ENCODE measurements at places on chromosomes 1 and 21.

GRCh38 chr1:181676269-181676668 is 193.0 kb downstream of the CACNA1E start:
- DNase-seq, result peak; percentile 63

- DNase-seq, result no peak
Observed at GRCh38 chr1:90074970-90075391, 80.1 kb downstream of the ZNF326 start.

- no peak for DNase-seq
Observed at GRCh38 chr21:25328736-25329135, 278.5 kb downstream of the MRPL39 start.

DNA sequence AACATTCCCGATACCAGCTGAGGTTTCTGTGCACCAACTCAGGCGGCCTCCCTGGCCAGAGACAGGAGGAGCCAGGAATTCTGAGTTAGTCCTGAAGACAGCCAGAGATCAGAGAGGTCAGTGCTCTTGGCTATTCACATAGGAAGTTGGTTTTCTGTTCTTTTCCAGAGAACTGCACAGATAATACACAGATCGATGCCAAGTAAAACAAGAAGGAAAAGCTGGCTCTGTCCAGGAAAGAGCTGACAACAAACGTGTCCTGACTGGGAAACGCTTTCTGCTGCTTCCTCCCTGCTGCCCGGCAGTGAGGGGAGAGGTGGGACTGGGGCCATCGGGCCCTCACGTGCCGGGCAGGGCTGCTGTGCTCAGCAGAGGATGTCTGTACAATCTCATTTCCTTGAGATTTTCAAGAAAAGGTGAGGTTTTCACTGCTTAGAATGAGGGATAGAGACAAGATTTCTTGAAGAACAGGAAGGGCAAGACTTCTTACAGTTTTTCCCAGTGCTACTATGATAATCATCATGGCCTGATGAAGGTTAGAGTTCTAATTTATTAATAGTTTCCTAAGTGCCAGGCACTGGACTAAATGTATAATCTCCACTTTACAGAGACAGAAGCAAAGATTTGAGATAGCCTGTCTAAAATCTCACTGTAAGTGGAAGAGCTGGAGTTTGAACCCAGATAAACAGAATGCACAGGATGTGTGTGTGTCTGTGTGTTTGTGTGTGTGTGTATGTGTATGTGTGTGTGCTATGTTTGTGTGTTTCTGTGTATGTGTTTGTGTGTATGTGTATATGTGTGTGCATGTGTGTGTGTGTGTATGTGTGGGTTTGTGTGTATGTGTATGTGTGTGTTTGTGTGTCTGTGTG is 211.0 kb upstream of the RAB4A start:
- no peak for DNase-seq

- DNase-seq, result no peak
Observed at GRCh38 chr1:243742819-243743218, 107.2 kb downstream of the AKT3 start.

GRCh38 chr1:219788091-219788490 is 140.3 kb downstream of the SLC30A10 start:
- no peak for DNase-seq

- DNase-seq, result peak; percentile 45
Observed at GRCh38 chr1:35564884-35565741, 7.5 kb downstream of the NCDN start.

- DNase-seq, result no peak
Observed at GRCh38 chr1:92186081-92186480, 31.6 kb upstream of the C1orf146 start.

GRCh38 chr1:94280541-94280940 is 43.2 kb upstream of the ARHGAP29 start:
- no peak for DNase-seq

DNA sequence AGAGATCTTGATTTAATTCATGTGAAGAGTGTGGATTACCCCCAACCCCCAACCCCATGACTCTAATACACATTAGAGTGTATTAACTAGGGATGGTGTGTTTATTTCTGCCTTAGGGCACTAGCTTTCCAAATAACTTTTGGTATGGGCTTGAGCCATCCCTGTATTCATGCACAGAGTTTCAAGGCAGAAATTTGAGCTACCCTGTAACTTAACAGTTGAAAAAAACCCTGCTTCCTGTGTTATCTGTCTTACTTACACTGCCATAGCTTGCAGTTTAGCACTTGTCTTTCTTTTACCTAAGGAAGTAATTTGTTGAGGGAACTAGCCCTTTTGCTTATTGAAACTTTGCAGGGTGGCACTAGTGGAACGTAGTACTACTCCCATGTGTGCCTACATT is 6.3 kb downstream of the SRSF11 start:
- no peak for DNase-seq

- DNase-seq, result peak; percentile 37
Observed at GRCh38 chr1:41504114-41505035, 19.9 kb upstream of the EDN2 start.

DNA sequence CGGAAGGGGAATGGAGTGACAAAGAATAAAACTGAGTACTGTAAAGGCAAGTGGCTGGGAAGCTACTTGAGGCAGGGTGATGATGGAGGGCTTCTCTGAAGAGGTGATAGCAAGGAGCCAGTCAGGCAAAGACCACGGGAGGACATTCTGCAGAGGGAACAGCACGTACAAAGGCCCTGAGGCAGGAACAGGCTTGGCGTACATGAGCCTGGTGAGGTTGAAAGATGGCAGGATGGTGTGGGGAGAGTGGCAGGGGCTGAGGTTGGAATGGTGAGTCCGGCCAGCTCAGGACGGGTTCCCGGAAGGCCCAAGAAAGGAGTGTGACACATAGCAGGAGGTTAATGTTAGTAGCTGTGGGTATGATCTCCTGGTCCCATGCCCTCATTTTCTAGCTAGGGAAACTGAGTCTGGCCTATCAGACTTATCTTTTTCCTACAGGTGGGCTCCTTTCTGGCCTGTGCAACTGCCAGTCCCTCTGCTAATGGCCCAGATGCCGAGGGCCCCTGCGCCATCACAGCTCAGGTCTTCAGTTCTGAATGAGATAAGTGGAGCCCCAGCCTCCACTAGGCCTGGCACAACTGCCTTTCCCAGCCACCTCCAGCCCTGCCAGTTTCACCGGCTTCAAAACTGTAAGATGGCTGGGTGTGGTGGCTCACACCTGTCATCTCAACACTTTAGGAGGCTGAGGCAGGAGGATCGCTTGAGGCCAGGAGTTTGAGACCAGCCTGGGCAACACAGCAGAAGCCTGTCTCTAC is 87.0 kb downstream of the VWA5B1 start:
- DNase-seq, result no peak

- no peak for DNase-seq
Observed at GRCh38 chr21:32889596-32889995, 118.0 kb upstream of the PAXBP1 start.

DNA sequence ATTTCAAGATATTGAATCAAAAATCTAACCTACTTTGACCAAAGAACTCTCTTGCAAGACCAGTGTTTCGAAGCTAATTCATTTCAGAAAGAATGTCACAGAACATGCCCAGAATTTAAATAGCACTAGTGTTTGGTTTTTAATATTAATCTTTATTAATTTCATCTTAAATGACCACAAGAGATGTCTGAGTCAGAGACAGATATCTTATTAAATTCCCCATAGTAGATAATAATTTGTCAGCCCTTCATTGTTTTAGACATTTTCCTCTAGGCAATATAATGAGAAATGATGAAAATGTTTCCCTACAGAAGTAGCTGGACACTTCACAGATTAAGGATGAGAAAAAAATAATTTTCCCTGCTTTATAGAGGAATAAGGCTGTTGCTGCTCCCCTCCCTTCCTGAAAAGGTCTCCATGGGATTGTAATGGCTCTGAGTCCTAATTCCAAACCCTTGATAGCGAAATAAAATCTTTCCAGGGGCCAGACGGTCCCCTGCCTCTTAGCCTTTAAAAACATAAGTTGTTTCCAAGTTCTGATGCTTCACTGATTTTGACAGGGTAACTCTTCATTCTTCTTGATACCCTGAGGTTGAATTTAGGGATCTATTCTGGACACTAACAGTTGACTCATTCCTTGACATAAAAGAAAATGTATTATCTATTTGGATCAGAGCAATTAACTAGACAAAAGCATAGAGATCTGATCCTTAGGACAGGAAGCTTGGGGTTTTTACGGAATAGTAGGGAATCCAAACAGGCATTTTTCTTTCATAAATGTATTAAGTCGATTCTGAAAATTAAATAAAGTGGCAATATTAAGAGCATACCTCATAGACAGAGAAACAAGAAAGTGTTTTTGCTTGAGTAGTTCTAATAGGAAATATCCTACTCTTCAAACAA is 820.8 kb downstream of the BRINP3 start:
- no peak for DNase-seq

- no peak for DNase-seq
Observed at GRCh38 chr1:221765527-221765926, 23.6 kb upstream of the DUSP10 start.

DNA sequence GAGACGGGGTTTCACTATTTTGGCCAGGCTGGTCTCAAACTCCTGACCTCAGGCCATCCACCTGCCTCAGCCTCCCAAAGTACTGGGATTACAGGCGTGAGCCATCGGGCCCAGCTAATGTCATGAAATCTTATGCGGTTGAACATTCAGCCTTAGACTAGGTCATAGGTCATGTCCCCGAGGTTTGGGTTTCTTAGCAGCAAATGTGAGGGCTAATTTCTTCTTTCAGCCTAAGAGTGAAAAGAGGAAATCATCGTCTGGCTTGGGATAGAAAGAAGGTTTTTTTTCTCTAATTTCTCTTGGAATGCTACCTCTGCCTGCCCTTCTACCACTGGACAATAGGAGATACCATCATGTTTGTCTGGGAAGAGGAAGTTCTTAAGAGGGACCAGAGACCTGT is 18.0 kb upstream of the PIK3CD start:
- no peak for DNase-seq

GRCh38 chr21:31991356-31992331 is 118.8 kb downstream of the HUNK start:
- peak; percentile 63 for DNase-seq

DNA sequence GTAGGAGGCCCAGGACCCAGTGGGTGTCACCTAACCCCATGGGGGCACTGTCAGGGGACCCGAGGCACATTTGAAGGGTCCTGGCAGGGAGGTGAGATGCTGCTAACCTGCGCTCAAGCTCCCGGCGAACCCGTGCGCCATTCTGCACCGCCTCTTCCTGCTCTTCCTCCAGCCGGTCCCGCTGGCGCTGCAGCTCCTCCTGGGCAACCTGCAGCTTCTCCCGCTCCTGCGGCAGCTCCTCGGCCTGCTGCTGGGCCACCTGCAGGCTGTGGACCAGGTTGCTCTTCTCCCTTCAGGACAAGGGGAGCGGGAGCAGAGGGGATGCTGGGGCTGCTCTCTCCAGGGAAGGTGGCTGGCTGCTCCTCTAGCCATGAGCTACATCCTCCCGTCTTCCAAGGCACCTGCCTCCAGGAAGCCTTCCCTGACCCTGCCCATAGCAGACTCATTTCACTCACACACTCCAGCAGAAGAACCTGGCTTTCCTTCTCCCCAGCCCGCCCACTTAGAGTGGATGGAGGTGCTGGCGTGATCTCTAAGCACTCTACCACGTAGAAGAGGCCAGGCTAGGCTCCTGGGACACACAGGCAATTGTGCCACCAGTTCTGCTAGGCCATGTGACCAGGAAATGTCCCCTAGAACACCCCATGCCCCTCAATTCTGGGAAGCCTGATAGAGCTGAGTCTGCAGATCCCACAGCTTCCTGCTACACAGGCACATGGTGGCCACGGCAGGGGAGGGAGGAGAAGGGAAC is 15.2 kb upstream of the NBPF1 start:
- peak; percentile 66 for DNase-seq

- DNase-seq, result no peak
Observed at GRCh38 chr21:38434913-38435533, 63.3 kb downstream of the ERG start.

GRCh38 chr1:117599286-117600221 is 6.3 kb upstream of the TENT5C start:
- no peak for DNase-seq

DNA sequence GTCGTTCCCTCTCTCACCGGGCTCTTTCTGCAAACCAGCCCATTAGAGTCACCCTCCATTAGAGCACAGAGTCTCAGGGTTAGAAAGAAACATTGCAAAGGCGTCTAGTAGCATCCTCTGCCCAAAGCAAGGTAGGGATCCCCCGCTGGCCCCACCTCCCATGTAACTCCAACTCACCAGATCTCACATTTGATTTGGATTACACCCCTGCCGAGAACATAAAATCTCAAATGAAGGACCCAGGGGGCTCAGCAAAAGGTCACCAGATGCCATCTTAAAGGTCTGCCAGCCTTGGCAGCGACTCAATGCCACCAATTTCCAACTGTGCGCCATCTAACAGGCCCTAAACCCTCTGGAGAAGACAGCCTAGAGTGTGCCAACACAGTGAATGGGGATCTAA is 14.1 kb downstream of the C1orf87 start:
- no peak for DNase-seq

DNA sequence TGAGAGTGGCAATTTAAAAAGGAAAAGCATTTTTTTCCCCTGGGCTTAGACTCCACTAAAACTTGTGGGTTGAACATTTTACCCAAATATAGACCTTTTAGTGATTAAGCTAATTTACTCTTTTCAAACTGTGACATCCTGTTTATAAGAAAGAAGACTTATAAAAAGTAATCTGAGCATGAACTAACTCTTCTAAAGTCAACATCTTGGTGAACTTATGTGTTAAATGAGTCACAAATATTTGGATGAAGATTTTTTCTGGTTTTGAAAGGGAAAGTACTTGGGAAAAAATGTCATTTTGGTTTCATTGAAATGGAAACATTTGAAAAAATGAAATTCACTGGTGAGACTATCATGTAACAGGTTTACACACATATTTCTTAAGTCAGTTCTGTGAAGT is 109.8 kb downstream of the KCNK2 start:
- DNase-seq, result no peak

- peak; percentile 93 for DNase-seq
Observed at GRCh38 chr1:226569879-226570547, 21.4 kb downstream of the STUM start.

GRCh38 chr1:168772428-168773060 is 43.5 kb upstream of the DPT start:
- DNase-seq, result no peak

- no peak for DNase-seq
Observed at GRCh38 chr1:30754684-30755171, 2.8 kb downstream of the LAPTM5 start.

DNA sequence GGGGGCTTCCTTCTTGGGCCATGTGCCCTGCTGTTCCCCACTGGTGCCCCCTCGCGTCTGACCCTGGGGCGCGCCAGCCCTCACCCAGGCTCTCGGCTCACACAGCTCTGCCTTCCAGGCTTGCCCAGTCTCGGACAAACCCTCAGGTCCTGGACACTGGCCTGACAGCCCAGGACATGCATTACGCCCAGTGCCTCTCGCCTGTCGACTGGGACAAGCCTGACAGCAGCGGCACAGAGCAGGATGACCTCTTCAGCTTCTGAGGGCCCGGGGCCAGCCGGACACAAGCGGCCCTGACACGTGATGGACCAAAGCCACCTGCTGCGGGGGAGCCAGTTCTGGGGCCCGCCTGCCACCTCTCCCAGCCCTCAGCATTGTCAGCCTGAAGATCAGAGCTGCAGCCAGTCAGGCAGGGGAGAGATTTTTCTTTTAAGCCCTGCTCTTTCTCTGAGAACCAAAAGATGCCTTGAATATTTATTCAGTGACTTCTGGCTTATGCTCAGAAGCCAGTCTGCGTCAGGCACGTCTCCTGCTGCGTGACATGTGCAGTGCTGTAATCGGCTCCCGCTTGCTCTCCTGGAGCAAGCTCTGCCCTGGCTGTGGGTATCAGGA is 23.4 kb downstream of the LDLRAP1 start:
- DNase-seq, result peak; percentile 83

GRCh38 chr1:56153276-56153675 is 426.1 kb downstream of the PLPP3 start:
- no peak for DNase-seq

Measured in H7 (cell line).